Sigmoid colon (tissue), 7 donors: ENCODE measurements at places on chromosomes 3 and 15. TPM values are rescaled to one million over a fixed set of nuclear protein-coding genes. Genes with fewer than 3 reads are reported as not detected.

DNA sequence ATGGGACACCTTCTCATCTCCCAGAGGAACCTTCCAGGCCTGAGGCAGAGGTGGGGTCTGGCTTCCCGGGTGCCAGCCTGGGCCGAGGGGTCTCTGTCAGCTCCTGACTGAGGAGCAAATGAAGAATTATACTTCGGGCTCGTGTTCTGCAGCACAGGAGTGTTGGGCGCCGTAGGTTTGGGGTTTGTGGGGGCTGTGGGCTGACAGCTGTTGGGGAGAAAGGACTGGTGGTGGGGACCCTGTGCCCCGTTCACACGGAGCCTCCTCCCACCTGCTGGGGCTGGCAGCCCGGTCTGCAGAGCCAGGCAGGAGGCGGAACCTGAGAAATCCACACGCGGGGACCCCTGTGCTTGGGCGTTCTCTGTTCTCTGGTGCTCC, 59.7 kb downstream of the ADAMTS7 start:
- no peaks in the 10 kb centered on the region for H3K27me3 ChIP-seq
- H3K4me3 ChIP-seq = no peak overlapping the region
- peaks cover 32% of the 10 kb centered on the region for H3K4me1 ChIP-seq
- H3K36me3 ChIP-seq = no peaks in the 10 kb centered on the region

The IL5RA gene
- total RNA-seq = not detected

The SLC25A20 gene
- total RNA-seq = 21.9 TPM

DNA sequence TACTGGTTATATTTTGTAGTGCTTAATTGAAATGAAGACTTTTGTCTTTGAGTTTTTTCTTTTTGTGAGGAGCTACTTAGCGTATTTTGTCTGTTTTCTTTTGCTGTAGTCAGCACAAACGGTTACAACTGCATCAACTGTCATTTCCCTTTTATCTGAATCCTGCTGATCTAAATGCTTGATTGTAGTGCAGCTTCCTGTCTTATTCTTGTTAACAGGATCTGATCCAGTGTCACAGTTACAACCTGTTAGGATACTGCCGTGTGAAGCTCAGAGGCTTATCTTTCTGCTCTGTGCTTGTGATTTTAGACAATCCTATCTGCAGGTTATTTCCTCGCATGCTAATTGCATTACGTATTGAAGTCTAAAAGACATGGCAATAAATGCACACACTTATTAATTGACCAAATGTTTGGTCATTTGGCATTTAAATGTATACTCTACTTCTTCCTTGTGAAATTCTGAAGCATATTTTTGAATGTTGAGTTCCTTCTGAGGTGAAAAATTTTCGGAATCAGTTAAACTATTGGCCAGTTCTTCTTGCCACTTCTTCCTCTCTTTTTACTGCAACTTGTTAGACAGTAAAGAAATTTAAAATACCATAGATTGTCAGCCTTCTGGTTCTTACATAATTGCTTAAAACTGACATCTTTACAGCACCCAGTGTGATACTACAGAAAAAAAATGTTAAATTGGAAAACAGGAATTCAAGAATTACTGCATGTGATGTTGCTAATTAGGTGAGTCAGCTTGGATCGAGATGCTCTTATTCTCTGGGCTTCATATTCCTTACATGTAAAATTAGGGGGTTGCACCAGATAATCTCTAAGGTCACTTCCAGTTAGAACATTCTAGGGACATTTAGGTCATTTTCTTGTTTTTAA, 168.2 kb downstream of the MBNL1 start:
- H3K27ac ChIP-seq = peak overlapping the region; percentile 68
- no peaks in the 10 kb centered on the region for H3K27me3 ChIP-seq
- DNase-seq = no peak
- H3K36me3 ChIP-seq = peaks cover 23% of the 10 kb centered on the region

The ITPR1 gene
- 125 TPM for total RNA-seq

DNA sequence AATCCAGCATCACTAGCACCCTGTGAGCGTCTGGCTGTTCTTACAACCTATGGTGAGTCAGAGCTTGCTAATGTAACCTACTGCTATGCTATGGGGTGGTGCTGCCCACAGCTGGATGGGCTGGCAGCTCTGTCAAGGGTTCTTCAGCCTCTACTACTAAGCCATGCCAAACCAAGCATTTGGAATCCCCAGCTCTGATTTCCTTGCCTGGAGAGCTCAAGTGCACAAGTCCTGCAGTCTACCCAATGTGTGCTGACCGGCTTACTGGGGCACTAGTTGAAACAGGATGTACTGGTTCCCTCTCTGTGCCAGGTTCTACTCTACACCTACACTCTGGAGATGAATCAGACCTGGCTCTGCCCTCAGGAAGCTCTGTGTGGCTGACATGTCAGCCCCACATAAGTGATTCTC, 4.2 kb downstream of the TEX264 start:
- peaks cover 19% of the 10 kb centered on the region for H3K4me1 ChIP-seq
- DNase-seq = peak; percentile 5
- H3K4me3 ChIP-seq = no peak overlapping the region
- H3K27ac ChIP-seq = no peak overlapping the region
- H3K27me3 ChIP-seq = no peaks in the 10 kb centered on the region
- H3K36me3 ChIP-seq = no peaks in the 10 kb centered on the region

The CNTN6 gene
- not detected for total RNA-seq

GRCh38 chr3:112376992-112377391, 44.0 kb downstream of the CD200 start:
- no peak overlapping the region for H3K27ac ChIP-seq
- no peaks in the 10 kb centered on the region for H3K27me3 ChIP-seq
- H3K4me1 ChIP-seq = no peaks in the 10 kb centered on the region
- no peaks in the 10 kb centered on the region for H3K36me3 ChIP-seq

GRCh38 chr3:13195374-13195773, 122.1 kb upstream of the IQSEC1 start:
- H3K27ac ChIP-seq = no peak overlapping the region
- H3K27me3 ChIP-seq = no peaks in the 10 kb centered on the region
- no peaks in the 10 kb centered on the region for H3K36me3 ChIP-seq
- H3K4me1 ChIP-seq = no peaks in the 10 kb centered on the region
- no peak for DNase-seq

DNA sequence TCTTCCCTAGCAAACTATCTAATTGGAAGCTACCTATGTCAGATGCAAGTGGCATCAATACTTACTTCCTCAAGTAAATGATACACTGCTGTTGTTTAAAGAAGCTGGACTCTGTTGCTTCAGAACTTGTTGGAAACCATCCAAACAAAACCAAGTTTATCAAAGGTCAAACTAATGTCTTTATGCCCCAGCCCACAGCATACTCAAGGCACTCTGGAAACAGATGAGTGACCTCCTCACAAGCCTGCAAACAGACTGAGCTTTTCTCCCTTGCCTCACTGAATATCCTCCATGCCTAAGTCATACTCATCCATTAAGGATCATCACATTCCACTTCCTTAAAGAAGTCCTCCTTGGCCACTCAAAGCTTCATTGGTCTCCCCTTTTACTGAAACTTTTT, 107.4 kb upstream of the ACP3 start:
- no peak overlapping the region for H3K4me3 ChIP-seq
- no peaks in the 10 kb centered on the region for H3K36me3 ChIP-seq
- no peak for DNase-seq
- H3K27ac ChIP-seq = no peak overlapping the region
- H3K27me3 ChIP-seq = no peaks in the 10 kb centered on the region

The SAMD7 gene
- total RNA-seq = not detected

The CCNB2 gene
- total RNA-seq = 1.9 TPM

The SERINC4 gene
- not detected for total RNA-seq

DNA sequence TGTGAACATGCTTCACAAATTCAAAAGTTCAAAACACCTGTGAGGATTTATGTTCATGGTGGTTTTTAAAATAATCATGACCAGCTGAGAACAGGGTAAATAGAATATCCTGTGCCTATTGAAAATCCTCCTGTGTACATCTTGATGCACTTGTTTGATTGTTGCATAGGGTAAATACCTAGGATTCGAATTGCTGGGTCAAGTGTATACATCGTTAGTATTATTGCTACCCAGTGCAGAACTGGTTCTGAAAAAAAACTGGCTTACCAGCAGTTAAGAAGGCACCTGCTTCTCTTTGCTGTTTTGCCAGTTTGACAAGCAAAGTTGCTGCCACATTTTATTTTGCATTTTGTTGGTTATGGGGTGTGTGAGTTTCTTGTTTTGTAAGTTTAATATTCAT, 272.6 kb downstream of the CLSTN2 start:
- DNase-seq = no peak
- H3K4me1 ChIP-seq = no peaks in the 10 kb centered on the region
- H3K27ac ChIP-seq = no peak overlapping the region
- H3K27me3 ChIP-seq = no peaks in the 10 kb centered on the region
- no peak overlapping the region for H3K4me3 ChIP-seq
- H3K36me3 ChIP-seq = no peaks in the 10 kb centered on the region

The KIF7 gene
- total RNA-seq = 15.2 TPM

DNA sequence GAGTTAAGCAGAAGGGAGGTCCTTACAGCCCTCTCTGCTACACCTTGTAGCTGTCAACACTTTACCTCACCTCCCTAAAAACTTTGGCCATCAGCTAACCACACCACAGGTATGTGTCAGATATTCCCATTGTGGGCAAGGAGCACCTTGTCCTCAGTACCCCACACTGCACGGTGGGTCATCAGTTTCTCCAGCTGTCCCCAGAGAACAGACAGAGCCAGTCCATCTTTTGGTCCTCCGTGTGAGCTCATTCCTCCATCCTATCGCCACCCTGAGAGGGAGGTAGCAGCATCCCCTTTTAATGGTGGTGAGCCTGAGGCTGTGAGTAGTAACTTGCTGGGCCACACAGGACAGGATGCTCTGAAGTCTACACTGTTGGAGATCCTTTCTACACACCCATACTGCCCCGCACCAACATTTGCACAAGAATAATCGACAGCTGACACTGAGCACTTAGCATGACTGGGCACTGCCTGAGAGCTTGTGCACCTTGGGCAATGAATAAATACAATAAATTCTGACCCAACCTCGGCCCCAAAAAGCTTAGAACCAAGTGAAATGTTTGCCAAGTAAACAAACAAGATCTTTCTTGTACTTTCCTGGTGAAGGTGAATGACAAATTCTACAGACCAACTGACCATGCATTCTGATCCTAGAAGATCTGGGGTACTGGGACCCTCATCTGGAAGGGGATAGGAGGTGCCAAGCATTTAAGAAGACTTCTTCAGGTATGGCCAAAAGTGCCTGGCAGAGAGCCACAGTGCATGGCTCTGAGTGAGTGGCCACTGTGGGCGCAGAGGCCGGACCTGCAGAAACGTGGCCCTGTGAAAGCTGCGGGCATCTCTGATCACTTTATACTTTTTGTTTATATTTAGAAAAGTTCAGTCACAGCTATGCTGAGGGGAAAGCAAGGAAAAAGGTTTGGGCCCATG, 6.9 kb downstream of the CHCHD4 start:
- peaks cover 13% of the 10 kb centered on the region for H3K4me1 ChIP-seq
- no peak overlapping the region for H3K4me3 ChIP-seq
- no peak overlapping the region for H3K27ac ChIP-seq
- no peak for DNase-seq
- H3K27me3 ChIP-seq = no peaks in the 10 kb centered on the region

DNA sequence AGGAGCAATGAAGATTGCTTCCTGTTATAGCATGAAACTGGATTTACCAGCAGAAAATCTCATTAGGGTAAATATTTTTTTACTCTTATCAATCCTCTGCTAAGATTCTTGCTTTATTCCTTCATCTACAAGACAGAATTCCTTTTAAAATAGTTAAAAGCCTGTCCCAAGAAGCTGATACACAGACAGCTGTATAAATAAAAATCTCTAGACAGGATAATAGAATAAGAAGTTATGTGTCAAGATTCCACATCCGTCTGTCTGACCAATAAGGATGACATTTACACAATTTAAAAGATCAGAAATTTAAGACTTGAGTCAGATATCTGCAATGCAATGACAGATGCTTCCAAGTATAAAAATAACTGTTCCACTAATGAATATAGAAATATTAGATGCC, 57.6 kb downstream of the SSR3 start:
- H3K36me3 ChIP-seq = no peaks in the 10 kb centered on the region
- no peak for DNase-seq
- no peak overlapping the region for H3K4me3 ChIP-seq
- no peaks in the 10 kb centered on the region for H3K27me3 ChIP-seq
- H3K4me1 ChIP-seq = peaks cover 10% of the 10 kb centered on the region
